Posterior cingulate gyrus (tissue), 11 donors: ENCODE measurements at places on chromosomes 6 and 20.

- DNase-seq: no peak
These were observed 74.9 kb downstream of the MAP3K4 start for GRCh38 chr6:161066511-161066910.

GRCh38 chr6:21955053-21955595, 341.7 kb downstream of the PRL start:
- no peak for DNase-seq

- no peak for DNase-seq
These were observed 4.1 kb downstream of the CCDC170 start for GRCh38 chr6:151497905-151498304.

GRCh38 chr20:9082741-9083140, 13.9 kb downstream of the PLCB4 start:
- no peak for DNase-seq

DNA sequence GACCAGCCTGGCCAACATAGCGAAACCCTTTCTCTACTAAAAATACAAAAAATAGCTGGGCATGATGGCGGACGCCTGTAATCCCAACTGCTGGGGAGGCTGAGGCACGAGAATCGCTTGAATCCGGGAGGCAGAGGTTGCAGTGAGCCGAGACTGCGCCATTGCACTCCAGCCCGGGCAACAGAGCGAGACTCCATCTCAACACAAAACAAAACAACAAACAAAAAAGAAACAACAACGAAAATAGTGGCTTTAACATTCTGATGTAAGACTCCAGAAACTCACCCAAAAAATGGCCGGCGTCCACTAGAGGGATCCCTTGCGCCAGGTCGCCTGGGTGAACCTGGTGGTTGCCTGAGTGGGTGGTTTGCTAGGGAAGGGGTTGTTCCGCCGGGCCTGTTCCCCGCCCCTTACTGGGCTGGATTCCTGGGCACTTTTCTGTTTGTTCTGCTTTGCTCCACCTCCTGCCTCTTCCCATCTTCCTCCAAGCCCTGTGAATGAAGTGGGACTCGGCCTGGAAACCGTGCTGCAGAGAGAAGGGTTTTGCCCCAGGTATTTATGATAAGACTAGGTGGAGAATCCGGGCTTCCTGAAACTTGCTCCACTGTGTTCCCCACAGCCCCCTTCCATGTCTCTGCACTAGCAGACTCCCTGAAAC, 1.5 kb downstream of the PABPC1L start:
- DNase-seq: no peak

GRCh38 chr20:47809161-47809960, 24.1 kb upstream of the SULF2 start:
- DNase-seq: no peak

DNA sequence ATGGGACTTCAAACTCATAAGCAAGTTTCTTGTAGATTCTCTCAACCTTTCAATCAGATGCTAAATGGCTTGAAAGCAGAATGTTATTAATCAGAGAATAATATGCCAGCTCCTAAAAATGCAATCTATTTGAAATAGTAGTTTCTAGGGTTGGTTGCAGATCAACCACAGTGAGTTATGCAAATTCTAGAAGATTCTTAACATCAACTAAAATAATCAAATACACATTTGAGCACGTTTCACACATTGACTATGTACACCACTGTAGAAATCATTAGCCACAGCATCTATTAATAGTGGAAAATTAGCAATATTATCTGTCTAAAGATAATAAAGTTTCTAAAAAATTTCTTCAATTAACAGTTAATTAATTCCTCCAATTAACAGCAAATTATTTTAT, 141.9 kb upstream of the GJE1 start:
- no peak for DNase-seq

- no peak for DNase-seq
These were observed 602.9 kb upstream of the ARID1B start for GRCh38 chr6:156174031-156174890.

DNA sequence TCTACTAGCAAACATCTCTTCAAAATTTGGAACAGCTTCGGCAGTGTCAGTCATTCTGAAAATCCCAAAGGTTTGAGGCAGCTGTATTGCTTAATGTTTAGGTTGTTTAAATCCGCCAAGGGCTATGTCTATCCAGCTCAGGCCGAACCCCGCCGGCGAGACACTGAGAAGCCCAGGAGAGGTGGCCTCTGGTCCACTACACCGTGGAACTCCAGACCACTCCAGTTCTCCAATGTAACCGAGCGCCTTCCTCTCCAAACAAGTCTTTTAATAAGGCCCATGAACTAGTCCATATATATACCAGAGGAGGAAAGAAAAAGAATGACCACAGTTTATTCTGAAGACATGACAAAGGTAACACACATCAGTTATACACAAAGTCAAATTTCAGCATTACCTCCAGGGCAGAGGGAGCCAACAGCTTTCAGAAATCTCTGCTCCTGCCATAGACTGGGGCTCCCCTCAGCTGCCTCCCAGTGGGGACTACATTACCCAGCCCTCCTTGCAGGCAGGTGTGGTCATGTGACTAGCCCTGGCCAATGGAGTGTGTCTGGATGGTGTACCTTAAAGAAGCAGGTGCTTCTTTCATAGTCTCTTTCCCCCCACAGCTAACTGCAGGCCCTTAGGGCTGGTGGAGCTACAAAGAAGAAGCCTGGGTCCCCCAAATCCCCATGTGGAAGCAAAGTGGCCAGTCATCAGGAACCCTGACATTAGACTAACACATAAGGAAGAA, at the start of gene RAMACL:
Gene RAMACL, minus strand, starts transcription at position 255 of the 733 bp plus-strand sequence. Its CDS starts 201 bp downstream, at position 54.
- no peak for DNase-seq

- no peak for DNase-seq
These were observed 11.4 kb upstream of the MMS22L start for GRCh38 chr6:97294451-97294850.

- no peak for DNase-seq
These were observed 151.7 kb upstream of the DST start for GRCh38 chr6:56794421-56794820.

- DNase-seq: no peak
These were observed 859 bp upstream of the KIF25 start for GRCh38 chr6:167996424-167997199.

DNA sequence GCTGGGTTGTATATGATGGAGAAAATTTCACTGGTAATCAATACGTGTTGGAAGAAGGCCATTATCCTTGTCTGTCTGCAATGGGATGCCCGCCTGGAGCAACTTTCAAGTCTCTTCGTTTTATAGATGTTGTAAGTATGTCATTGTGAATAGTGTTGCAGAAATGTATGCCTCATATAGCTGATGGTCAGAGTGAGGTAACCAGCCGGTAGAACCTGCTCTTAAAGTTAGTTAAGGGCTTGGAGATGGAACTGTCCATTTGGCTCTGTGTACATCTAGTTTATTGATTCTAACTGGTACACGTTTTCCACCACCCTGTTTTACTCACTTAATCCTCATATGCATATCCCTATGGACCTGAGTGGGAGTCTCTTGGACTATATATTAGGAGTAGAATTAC, 73.5 kb downstream of the RTN4IP1 start:
- no peak for DNase-seq

GRCh38 chr6:132933090-132933489, 118.7 kb downstream of the RPS12 start:
- DNase-seq: no peak

DNA sequence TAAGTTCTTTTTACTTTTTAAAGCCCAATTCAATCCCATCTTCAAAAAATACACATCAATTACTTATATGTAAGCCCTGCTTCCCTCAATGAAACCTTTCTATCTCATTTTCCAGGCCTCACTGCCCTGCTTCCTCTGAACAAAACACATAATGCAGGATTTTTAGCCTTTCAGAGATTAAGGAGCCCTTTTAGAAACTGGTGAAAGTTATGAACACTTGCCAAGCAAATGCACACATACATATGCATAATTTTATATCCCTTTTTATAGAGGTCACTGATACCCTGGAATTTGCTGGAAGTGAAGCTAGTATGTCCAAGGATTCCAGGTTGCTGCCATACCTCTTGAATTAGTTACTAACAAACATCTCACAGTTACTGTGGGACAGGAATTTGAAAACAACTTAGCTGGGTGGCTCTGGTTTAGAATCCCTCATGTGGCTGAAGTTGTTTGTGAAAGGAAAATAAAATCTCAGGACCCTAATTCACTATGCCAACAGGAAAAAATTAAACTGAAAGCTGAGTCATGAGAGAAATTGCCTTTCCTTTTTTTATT, 75.8 kb downstream of the UBE3D start:
- no peak for DNase-seq

- DNase-seq: no peak
These were observed 71.4 kb downstream of the LRRC1 start for GRCh38 chr6:53866226-53866625.

DNA sequence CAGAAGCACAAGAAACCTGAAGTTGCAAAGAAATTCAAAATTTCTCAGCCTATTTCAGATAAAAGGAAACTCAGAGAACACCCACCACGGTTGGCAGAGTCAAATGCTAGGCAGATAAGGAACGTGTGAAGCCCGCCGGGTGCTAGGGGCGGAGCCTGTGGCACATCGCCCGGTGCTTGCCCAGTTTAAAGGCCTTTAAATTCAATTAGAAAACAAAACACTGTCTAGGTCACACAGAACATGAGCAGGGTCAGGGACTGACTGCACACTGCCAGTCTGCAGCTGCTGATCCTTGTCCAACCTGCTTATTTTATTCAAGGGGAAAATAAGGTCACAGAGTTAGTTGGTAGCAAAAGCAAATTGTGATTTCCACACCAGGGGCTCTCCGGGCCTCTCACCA, 75.8 kb downstream of the PSMG4 start:
- peak; percentile 60 for DNase-seq

DNA sequence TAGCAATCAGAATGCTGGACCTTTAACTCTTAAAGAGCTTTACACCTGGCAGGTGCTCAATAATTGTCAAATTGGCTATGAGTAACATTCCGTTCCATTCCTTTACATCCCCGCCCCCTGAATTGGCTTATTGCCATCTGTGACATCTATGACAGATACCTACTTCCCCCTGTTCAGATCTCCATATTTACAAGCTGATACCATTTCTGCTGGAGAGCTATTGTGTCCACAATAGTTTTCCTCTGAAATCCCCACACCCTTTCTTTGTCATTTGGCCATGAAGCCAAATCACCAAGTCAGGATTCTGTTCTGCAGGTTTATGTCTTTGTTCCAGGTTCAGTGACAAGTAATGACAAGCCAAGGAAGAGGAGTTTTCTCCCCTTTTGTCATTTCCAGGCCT, 3.2 kb downstream of the CDH26 start:
- DNase-seq: no peak

GRCh38 chr20:58374027-58374850, 14.8 kb upstream of the VAPB start:
- no peak for DNase-seq

GRCh38 chr6:42402184-42402583, 49.5 kb downstream of the TRERF1 start:
- DNase-seq: no peak

DNA sequence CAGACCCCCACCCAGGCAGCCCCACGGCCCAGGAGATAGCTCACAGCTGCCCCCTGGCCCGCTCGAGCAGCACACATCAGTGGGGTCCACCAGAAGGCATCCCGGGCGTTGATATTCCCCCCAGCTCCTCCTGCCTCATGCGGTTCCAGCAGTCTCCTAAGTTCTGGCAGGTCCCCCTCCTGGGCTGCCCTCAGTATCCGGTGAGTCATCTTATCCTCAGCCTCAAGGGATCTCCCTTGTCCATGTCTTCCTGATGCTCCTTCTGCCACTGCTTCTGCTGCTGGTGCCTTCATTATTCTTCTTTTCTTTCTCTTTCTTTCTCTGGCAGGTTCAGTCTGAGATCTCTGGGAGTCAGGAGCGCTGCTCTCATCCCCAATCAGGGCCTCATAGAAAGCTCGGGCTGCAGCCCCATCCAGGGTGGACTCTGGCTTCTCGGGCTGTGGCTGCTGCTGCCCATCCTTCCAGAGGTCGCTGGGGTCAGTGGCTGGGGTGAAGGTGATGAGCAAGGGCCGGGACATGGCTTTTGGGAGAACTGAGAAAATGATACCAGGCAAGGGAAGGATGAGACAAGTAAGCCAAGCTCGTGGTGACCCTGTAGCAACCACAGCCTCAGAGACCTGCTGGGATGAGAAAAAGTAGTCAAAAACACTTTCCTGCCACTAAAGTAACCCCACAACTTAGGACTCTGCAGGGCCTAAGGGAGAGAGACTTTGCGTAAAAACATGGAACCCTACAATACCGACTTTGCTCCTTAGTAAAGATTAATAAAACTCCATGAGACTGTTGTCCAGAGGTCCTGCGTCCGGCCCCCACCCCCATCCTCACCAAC, 622 bp downstream of the GPANK1 start:
- DNase-seq: no peak
